ENCODE measurements at places on chromosomes 5 and 9.
A peak's percentile ranks its signal among the peaks of the same experiment; 100 is the strongest.

GRCh38 chr9:38768351-38768761 is 48.4 kb upstream of the FAM240B start:
- DNase-seq: no peak

DNA sequence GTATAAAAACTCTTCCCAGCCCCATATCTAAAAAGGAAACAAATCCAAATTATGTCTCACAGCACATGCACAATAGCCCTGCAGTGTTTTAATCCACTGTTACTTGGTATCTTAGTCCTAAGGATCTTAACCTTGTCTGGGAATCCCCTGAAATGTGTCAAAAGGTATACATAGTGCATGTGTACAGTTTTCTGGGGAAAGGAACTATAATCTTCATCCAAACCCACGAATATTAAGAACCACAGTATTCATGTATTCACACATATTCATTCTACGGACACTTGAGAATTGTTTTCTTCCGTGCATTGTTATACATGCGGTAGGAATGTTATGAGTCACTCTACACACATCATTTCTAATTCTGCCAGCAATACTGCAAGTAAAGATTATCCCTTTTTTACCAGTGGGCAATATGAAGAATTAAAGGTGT is 47.8 kb upstream of the SNX2 start:
- DNase-seq: no peak

DNA sequence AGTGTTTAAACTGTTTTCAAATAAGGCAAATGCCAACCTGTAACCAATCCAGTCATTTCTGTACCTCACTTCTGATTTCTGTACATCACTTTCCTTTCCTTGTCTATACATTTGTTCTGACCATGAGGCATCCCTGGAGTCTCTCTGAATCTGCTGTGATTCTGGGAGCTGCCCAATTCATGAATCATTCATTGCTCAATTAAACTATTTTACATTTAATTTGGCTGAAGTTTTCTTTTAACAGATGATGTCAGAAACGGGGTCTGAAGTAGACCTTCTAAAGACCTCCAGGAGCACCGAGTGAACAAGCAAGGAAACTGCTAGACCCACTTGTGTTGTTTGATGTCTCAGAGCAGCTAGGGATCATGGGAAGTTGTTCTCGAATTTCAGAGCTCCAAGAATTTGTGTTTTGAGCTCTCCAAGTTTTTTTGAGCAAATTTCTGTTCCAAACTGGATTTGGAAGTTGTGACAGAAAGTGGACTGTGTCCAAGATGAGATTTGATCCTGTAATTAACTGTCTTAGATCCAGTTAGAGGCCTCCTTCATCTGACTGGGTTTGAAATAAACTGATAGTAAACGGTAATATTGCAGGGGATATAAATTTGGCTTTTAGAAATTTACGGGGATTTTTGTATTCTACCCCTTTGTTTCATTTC is 490.8 kb upstream of the ST8SIA4 start:
- DNase-seq: no peak

- DNase-seq: no peak
Observed at GRCh38 chr5:14946815-14947620, 75.4 kb upstream of the ANKH start.

- peak; percentile 90 for DNase-seq
Observed at GRCh38 chr5:139745132-139745799, 50.3 kb upstream of the PSD2 start.

- DNase-seq: no peak
Observed at GRCh38 chr9:132541051-132541450, 41.4 kb upstream of the BARHL1 start.

DNA sequence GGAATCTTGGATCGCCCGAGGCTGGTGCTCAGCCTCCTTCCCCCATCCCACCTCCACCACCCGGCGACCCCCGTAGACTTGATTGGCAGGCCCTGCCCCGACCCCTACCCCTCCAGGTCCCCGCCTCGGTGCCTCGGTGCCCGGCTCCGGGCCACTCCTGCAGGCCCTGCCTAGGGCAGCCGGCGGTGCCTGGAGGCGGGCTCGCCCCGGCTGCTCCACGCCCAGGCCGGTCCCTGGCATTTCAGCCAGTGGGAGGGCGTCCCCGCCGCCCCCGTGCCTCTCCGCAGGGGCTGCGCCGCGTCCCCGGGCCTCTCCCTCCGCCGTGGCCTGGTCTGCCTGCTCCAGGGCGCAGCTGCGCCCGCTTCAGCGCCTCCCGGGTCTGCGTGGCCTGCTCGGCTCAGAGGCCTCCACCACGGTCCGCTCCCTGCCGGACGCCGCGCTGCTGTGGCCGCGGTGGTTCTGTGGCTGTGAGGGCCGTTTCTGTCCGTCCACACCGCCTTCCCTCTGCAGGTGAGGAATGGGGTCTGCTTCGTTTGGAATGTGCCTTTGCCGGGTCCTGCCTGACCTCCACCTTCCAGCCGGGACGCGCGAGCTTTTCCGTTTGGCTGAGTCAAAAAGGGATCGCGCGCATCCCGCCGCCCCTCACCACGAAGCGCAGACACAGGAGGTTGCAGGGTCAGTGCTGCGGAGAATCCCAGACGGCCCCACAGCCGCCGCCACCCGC is 48.3 kb upstream of the IRX4 start:
- no peak for DNase-seq

- DNase-seq: peak; percentile 12
Observed at GRCh38 chr5:57302164-57302563, 128.3 kb downstream of the GPBP1 start.

DNA sequence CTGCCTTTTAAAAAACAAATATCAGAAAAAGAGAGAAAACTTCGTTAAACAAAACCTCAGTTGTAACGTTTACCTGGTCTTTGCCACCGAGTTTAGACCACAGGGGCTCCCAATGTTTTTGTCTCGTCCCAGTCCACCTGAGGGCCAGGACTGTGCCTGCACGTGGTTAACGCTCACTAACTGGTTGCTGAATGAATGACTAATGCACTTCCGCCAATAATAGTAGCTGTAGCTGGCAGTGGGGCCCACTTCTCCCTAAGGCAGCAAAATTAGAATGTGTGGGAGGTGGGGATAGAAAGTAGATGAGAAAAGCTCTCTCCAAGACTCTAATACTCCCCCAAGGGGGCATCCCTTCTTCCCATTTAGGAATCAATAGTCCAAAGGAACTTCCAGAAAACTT is 29.1 kb upstream of the MED27 start:
- no peak for DNase-seq

DNA sequence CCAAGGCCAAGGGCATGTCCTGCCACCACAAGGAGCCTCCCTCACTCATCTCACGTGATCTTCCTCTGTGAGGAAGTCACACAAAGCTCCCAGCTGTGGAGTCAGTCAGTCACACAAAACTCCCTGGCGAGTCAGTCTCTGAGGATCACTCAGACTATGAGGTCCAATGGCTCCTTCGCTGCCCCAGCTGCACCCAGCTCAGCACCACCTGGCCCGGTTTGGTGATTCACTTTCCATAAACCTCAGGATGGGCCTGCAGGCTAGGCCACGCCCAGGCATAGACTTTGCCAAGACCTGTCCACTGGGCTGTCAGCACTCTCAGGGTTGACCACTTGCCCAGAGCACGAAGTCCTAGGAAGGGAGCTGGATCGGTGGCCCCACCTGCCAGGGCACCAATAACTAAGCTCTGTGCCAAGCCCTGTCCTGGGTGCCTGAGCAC is 233.8 kb downstream of the HSPA4 start:
- DNase-seq: peak; percentile 79

- DNase-seq: no peak
Observed at GRCh38 chr5:92923885-92924284, 657.1 kb downstream of the NR2F1-AS1 start.

DNA sequence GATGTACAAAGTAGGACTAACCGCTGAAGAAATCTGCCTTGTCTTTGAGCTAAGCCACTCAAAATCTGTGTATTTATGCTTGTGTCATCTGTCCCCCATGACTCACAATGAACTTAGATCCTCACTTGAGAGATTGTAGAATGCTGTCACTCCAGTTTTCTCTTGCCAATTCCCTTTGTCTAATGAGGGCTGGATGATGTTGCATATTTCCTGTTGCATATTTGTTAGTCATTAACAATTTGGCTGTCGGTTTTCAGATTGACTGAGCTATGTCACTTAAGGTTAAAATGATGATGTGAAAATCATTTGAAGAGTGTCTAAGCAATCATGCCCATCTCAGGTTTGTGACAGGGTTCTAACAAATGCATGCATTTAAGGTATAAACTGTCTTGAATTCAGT is 481.7 kb downstream of the CDH10 start:
- DNase-seq: no peak

DNA sequence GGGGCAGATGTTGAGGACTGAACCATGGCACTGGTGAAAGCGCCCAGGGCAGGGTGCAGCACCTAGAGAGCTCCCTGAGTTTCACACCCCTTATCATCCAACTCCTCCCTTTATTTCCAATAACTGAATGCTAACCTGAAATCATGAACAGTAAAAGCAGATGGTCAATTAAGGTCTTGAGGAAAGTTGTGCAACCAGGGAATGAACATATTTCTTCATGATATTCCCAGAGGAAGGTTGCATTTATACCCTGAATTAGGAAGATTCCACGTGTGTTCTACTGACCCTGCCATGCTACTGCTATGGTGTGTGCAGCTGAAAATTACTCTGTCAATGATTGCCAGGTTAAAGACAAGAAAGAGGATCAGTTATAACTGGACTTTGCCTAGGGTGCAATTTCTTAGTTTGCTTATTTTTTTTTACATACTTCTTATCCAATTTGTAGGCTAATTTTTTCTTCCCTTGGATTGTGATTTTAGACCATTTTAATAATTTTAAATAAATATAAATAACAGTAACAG is 319.8 kb downstream of the SEMA5A start:
- no peak for DNase-seq

GRCh38 chr9:94157050-94157801 is 73.0 kb downstream of the PTPDC1 start:
- DNase-seq: no peak

- no peak for DNase-seq
Observed at GRCh38 chr9:125142560-125143376, 560 bp downstream of the SCAI start.

DNA sequence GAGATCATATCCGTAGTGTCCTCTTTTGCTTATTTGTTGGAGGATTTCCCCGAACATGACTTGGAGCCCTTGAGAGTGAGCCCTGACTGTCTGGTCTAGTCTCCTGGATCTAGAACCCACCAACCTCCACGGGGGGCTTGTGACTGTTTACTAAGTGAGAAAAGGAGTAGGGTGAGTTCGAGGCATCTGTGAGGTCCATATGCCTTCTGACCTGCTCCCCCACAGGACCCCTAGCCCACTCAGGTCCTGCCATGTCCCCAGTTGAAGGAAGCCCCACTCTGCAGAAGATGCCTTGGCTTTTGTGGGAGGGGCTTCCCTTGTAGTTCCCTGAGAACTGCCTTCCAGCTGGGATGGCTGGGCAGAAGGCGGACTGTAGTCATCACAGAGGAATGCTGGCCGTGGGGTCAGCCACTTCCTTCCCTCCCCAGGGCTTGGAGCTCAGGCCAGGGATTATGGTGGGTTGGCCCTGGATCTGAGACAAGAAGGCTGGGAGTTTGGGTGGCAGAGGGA is 7.0 kb upstream of the IRF1 start:
- DNase-seq: peak; percentile 72

- DNase-seq: no peak
Observed at GRCh38 chr9:116800885-116801284, 113.8 kb downstream of the TRIM32 start.

DNA sequence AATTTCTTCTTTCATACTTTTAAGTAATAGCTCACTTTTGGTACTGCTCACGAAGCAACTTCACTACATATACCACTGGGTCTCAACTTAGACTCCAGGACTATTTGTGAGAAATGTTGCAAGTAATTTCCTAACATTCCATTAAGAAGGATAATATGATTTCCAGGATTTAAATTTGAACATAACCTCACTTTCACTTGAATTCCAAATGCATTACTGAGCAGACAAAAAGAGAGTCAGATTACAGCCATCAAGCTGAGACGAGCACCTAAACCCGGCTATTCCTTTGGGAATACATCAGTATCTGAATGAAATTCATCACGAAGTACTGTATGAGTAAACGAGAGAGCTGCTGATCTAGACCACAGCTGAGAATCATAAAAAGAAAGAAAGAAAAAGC is 47.3 kb downstream of the LIFR start:
- peak; percentile 20 for DNase-seq

DNA sequence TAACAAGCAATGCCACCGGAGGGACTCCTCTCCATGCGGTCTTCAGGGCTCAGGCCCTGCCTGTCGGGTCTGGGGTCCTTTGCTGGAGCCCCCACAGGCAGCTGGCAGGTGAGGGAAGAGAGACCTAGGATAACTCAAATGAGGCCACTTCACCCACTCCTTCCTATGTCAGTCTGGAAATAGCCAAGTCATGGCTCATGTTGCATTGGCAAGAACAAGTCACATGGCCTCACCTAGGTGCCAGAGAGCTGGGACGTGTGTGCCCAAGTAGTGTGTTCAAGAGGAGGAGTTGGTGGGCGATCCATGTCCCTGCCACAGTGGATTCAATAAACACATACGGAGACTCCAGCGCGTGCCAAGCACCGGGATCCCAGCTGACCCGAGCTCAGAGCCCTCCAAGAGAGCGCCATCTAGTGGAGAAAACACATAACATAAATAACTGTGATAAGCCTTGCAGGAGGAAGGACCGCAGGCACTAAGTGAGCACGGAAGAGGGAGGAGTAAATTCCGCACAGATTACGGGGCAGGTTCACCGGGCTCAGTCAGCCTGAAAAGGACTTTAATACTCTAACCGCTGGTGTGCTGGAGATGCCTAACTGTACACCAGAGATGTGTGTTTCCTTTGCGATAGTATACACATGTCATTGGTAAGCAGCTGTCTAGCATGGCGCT is 580.8 kb downstream of the CCDC171 start:
- no peak for DNase-seq

- peak; percentile 24 for DNase-seq
Observed at GRCh38 chr9:128916204-128916603, 4.6 kb upstream of the PHYHD1 start.

GRCh38 chr9:91362051-91362611 is 413 bp upstream of the AUH start:
- no peak for DNase-seq

- DNase-seq: no peak
Observed at GRCh38 chr9:88932766-88933165, 58.5 kb upstream of the S1PR3 start.

- DNase-seq: no peak
Observed at GRCh38 chr5:181207214-181207959, 2.4 kb upstream of the TRIM7 start.

GRCh38 chr5:38556088-38556598 is 303 bp downstream of the LIFR start:
- no peak for DNase-seq

- no peak for DNase-seq
Observed at GRCh38 chr5:9782826-9783560, 152.8 kb upstream of the TAS2R1 start.

GRCh38 chr9:76902395-76902794 is 3.5 kb downstream of the PRUNE2 start:
- DNase-seq: no peak

DNA sequence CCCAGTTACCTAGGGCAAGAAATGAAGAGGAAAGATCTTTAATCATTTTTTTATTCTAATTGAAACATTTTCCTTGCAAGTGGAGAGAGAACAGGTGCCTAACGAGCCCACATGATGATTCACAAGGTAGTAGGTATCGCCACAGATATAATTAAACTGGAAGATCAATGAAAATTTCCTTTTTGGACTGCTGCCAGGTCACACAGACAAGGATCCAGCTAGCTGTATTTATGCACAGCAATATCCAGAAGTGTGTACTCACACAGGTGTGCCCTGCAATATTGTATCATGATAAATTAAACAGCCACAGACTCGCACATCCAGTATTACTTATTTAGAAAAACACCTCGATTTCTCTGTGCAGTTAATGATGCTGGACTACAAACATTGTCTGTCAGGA is 294.0 kb upstream of the SMARCA2 start:
- no peak for DNase-seq

GRCh38 chr5:66540078-66540477 is 56.1 kb upstream of the MAST4 start:
- no peak for DNase-seq

- no peak for DNase-seq
Observed at GRCh38 chr9:98708103-98708932, 417 bp downstream of the GABBR2 start.

Measured in T1000 (cell line).